Mammary epithelial cell (primary cell): ENCODE measurements at places on chromosomes 7 and 10. TPM values are rescaled to one million over a fixed set of nuclear protein-coding genes. Genes with fewer than 3 reads are reported as not detected.

The RTKN2 gene
- total RNA-seq, result 2.7 TPM

The PRPS1L1 gene
- total RNA-seq, result not detected

The EPDR1 gene
- total RNA-seq, result 41.2 TPM

The TBX20 gene
- total RNA-seq, result not detected in 2 replicates

The MTPN gene
- 173 and 182 TPM in 2 replicates for total RNA-seq

The FEZF1 gene
- not detected in 2 replicates for total RNA-seq

The MORN4 gene
- total RNA-seq, result 11.3 TPM

The CRTAC1 gene
- total RNA-seq, result not detected in 2 replicates

The AOC1 gene
- not detected in 2 replicates for total RNA-seq

The CHST15 gene
- 61.0 TPM for total RNA-seq

The ACBD7 gene
- total RNA-seq, result 0.40 and 0.85 TPM in 2 replicates

The POLR2J gene
- 50.5 and 57.5 TPM in 2 replicates for total RNA-seq

GRCh38 chr10:10213237-10213636 is 804.4 kb upstream of the CELF2 start:
- no peak for DNase-seq

DNA sequence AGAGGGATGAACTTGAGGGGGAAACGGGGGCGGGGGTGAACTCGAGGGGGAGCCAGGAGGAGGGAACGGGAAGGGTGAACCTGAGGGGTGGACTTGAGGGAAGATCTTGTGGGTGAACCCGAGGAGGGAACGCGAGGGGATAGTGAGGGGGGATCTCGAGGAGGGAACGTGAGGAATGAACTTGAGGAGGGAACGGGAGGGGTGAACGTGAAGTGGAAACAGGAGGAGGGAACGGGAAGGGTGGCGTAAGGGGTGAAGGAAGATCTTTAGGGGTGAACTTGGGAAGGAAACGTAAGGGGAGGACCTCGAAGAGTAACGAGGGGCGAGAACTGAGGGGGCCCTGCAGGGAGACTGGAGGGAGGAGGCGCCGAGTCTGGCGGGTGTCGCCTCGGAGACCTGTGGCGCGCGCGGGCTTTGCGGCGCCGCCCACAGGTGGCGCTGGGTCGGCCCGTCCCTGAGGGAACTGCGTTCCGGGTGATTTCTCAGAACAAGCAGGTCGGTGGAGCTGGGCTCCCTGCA is 651 bp downstream of the MYO3A start:
- no peak for DNase-seq

DNA sequence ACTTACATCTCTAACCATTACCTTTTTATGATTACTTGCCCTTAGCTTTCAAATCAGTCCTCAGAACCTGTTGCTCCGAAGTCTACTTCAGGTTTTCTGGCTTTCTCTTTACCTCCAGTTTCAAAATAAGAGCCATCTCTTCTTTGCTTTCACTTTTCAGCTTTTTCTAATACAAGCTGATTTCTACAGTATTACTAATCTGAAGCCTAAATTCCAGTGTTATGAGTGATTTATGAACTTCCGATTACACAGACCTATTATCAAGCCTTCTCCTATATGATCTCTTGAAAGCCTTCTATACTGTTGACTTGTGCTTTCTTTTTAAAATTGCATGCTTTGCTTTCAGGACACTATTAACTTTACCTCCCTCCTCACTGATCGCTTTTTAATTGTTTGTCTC is 1307.8 kb upstream of the CELF2 start:
- DNase-seq, result no peak

GRCh38 chr10:110076559-110077318 is 69.0 kb downstream of the ADD3 start:
- peak; percentile 96 for DNase-seq

- DNase-seq, result no peak
Observed at GRCh38 chr10:8137726-8138125, 83.2 kb downstream of the GATA3 start.

DNA sequence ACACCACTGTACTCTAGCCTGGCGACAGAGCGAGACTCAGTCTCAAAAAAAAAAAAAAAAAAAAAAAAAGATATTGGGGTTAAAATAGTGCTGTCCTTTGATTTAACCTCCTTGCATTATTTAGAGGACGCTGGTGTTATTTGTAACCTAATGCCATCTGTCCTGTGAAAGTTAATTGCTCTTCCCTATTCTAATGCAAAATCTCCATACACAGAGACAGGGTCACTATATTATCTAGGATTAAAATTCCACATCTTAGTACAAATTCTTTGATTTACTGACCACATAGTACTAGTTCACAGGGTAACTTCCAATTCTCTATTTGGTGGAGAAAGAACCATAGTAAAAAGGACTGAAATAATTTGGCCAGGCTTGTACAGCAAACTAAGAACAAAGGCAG is 184.2 kb upstream of the STEAP4 start:
- no peak for DNase-seq

DNA sequence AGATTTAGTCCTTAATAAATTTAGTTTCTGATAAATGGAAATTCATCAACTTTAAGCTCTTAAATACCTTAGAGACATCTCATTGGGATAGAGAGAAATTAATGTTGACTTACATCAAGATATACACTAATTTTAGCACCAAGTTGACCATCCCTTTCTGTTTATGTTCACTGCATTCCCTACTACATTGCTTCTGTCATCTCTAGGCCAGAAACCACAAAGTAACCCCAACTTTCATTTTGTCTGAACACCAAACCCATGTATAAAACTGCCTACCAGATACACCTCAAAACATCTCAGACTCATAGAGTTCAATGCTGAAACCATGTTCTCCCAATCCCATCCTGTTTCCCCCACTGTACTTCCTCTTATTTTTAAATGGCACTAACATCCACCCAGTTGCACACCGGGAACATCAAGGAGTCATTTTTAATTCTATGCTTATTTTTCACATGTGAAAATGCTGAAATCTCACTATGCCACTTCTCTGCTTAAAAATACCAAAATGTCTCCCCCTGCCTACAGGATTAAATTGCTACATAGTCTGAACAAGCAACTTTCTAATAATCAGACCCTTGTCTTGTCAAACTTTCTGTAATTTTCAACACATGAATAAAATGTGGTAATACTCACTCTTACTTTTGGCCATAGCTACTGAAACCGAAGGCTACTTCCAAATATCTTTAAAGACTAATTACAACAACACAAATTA is 201.6 kb downstream of the SEMA3D start:
- no peak for DNase-seq

GRCh38 chr10:68047122-68047521 is 28.0 kb downstream of the HERC4 start:
- DNase-seq, result no peak

DNA sequence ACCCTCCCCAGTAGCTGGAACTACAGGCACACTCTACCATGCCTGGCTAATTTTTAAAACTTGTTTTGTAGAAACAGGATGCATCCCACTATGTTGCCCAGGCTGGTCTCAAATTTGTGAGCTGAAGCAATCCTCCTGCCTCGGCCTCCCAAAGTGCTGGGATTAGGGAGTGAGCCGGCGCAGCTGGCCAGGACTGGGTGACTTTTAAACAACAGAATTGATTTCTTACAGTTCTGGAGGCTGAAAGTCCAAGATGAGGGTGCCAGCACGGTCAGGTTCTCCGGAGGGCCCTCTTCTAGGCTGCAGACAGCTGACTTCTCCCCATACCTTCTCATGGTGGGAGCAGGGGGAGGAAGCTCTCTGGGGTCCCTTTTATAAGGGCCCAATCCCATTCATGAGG is 75.2 kb upstream of the CHST15 start:
- DNase-seq, result no peak

DNA sequence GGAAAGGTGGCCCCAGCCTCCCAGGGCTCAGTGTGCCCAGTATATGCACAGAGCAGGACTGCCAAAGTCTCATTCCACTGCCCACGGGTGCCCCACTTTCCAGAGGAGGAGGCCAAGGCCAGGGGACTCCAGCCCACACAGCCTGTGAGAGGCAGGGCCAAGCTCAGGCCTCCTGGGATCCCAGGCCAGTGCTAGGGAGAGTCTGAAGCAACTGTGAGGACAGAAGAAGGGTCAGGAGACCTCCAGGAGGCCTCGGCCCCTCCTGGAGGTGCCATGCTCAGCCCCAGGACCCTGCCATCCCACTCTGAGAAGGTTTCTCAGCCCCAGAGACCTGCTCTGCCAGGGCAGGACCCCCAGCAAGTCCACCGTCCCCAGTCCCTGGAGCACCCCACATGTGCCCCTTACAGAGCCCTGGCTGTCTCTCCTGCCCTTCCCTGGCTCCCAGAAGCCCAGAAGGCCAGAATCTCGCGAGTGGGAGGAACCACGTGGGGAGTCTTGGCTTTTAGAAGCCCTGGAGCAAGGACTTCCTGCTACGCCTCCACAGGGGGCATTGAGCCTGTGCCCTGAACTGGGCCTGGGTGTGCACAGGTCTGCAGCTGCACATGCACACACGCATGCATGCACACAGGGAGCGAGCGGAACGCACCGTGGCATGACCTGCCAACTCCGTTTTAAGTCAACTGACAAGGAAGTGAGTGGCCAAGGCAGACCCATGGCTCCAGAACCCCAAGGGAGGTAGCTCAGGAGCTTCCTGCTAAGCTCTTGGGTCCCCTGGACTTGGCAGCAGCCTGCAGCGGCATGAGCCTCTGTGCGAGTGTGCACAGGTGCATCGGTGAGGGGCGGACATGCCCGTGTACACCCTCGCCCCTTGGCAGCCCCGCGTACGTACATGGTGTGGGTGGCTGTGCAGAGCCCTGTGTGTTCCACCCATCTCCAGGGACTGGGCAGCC is 33.6 kb downstream of the ZCCHC24 start:
- DNase-seq, result no peak

DNA sequence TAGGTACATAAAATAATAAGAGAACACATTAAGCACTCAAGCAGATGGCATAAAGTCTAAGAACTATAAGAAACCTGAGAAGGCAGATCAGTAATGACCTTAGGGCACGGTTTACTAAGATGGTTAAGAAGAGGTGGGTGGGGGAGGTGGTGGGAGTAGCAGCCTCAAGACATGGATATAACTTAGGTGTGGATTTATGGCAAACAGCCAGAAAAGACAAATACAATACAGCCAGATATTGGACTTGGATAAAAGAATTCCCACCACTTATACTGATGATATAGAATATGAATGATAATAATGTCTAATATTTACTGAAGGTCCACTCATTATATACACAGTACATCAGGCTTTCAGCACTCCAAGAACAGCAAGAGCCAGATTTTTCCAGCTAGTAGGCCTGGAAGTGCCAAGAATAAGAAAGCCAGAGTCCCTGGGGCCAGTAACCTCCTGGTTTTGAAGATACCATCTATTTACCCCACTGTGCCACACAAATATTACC is 11.9 kb downstream of the DPY19L1 start:
- DNase-seq, result no peak

DNA sequence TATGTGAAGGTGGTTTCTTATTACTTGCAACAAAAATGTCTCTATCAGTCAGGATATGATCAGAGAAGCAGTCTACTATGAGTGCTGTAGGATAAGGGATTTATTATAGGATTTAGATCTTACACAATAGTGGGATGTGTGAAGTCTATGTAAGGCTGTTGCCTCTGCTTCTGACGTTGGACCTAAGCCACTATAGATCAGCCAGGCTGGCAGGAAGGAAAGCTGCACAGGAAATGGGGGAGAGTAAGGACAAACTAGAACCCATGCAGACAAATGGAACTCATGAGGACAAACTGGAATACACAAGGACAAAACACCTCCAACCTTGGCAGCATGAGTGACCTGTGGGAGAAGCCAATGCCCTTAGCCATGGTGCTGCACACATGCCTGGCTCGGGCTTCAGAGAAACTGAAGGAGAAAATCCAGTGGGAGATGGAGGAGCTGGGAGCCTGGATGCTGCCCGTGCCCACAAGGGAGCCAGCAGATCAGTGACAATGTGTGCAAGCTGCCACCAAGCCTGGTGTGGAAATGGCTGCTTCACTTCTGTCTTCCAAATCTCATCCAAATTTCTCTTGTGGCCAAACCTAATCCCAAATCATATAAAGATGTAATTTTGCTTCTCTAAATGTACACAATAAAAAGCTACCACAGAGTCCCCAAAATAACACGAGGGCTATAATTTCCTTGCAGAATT is 147.0 kb upstream of the PCGF5 start:
- DNase-seq, result no peak

- DNase-seq, result no peak
Observed at GRCh38 chr10:12279281-12279680, 70.1 kb upstream of the CAMK1D start.

- DNase-seq, result no peak
Observed at GRCh38 chr10:133161486-133162109, 1.6 kb downstream of the KNDC1 start.

GRCh38 chr10:72379062-72379461 is 24.3 kb upstream of the DNAJB12 start:
- no peak for DNase-seq

DNA sequence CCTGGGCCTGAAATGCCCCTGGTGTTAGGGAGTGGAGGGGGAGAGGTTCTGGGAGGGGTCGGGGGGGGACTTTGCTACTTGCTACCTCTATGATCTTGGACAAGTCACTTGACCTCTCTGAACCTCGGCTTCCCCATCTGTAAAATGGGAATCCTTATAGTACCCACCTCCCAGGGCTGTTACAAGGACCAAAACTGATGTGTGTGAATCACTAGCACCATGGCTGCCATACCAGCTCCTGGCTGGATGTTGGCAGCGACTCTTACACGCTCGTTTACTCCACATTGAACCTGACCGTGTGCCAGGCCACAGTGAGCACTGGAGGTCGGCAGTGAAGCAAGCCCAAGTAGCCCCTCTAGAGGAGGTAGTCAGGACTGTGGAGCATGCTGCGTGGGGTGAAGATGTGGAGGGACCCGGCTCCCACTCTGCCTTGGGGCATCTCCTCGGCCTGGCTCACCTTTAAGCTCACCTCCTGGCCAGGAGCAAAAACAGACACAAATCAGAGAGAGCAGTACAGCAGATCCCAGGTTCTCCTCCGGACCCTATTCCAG is 28.9 kb downstream of the PPIF start:
- no peak for DNase-seq

- DNase-seq, result no peak
Observed at GRCh38 chr10:110348336-110348735, 43.6 kb upstream of the SMNDC1 start.

- DNase-seq, result no peak
Observed at GRCh38 chr10:28548781-28549498, 16.0 kb downstream of the WAC start.

DNA sequence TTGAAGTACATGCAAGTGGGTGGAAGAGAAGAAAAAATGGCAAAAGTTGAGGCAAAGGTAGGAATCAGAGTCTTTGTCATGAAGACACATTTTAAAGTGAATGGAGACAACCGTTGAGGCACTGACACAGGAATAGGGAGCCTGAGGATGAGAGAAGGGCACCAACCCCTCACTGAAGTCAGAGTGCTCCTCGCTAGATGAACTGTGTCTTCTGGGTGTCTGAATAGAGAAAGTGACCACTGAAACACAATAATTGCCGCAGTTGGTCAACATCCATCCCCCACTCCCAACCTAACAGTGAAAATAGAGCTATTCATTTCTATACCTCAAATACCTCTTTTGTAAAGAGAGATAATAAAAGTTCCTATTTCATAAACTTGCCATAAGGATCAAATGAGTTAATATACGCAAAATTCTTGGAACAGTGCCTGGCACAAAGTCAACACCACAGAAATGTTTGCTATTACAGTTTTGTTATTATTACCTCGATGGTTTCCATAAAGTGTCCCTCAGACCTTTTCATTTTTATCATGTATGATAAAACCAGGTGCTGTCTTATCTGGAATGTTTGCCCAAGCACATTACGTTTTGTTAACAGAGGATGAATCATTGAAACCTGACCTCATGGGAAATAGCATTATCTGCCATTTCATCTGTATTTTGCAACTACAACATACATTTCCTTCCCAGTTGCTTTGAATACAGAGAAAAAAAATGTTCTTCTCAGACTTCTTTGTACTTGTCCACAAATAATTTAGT is 61.8 kb upstream of the SP4 start:
- peak; percentile 83 for DNase-seq

- DNase-seq, result no peak
Observed at GRCh38 chr10:53477313-53477675, 704.7 kb upstream of the MBL2 start.
